ENCODE measurements at places on chromosomes 16 and 17.

- DNase-seq, result no peak
These were observed 35.7 kb upstream of the CCL2 start for GRCh38 chr17:34219405-34219804.

DNA sequence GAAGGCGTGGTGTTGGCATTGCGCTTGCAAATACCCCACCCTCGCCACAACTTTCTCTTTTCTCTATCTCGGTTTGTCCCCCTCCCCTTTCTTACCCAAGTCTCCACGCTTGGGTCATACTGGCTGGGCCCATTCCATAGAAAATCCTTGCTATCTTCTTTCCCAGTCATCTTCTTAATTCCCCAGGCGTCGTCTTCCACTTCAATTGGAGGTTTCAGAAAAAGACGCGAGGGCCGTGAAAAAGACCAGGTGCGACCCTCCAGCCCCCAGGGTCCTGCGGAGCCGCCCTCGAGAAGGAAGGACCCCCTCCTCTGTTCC, 8.3 kb downstream of the IRX5 start:
- DNase-seq, result no peak

DNA sequence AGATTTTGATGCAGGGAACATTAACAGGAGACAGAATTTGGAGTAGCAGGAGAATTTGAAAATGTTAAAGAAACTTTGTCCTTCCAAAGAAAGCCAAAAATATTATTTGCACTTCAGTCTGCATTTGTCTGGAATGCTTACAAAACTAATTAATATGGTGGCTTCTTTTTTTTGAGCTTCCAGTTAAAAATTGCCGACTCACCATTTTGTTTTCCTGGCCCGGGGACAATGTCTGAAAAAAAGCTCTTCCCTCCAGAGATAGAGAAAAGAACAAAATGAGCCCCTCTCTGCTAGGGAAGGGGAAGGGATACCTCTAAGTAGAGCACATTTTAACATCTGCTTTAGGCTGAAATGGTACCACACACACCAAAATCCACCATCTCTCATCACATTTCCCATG, 360.8 kb downstream of the SOX9 start:
- no peak for DNase-seq

GRCh38 chr16:69049146-69049545, 56.3 kb upstream of the HAS3 start:
- DNase-seq, result no peak

DNA sequence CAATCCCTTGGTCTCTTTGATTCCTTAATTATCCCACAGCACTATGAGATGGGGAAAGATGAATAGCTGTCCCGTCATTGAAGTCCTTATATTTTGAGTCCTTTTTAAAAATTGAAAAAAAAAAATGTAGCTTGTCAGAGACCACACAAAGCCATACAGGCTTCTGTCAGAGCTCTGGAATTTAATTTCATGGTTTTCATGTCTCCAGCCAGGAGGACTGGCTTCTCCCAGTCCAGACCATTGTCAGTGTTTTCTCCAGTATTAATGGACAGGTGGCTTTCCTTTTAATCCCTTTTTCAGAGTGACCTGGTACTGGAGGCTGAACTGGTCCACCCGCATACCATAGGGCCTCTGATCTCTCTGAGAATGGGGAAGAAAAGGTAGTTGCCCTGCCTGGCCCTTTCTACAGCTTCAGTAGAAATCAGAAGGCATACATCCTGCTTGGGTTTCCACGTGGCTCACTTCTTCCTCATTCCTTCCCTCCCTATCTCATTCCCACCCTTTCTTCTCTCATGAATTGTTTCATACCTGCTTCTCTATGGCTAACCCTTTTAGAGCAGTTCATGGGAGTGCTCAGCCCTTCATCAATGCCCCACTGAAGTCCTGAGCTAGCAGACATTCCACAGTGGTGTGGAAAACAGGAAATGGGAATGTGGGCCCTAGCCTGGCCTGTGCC, 29.1 kb downstream of the TRIM16 start:
- no peak for DNase-seq
